ENCODE measurements at places on chromosomes 7 and 10.

DNA sequence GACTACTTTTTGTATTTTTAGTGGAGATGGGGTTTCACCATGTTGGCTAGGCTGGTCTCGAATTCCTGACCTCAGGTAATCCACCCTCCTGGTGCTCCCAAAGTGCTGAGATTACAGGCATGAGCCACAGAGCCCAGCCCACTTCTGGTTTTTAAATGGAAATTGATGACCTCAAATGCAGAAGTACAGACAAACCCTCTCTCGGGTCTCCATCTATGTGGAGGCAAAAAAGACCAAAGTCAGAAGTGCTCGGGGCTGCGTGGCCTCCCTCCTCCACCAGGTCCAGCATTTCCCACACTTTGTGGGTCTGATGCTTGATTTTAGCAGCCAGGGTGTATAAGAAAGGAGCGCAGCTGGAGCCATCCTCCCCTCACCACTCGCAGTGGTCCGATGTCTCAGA, 187.3 kb upstream of the AUTS2 start:
- DNase-seq: no peak

GRCh38 chr7:134514663-134515062, 12.7 kb upstream of the AKR1B10 start:
- peak; percentile 61 for DNase-seq

DNA sequence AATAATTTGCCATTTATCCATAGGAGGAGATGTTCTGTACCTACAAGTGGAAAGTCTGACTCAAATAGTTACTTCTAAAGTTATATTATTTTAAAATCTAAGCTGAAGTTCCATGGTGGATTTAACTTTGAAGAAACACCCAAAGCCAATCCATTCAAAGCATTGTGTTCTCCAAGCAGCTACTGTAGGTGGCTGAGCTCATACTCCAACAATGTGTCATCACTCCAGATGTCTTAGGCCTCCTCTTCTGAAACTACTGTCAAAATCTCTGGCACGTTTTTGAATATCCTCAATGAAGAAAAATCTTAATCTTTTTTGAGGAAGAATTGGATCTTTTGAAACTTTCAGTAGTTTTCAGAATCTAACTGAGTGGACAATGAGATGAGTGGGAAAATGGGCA, 169.1 kb downstream of the PTEN start:
- no peak for DNase-seq

DNA sequence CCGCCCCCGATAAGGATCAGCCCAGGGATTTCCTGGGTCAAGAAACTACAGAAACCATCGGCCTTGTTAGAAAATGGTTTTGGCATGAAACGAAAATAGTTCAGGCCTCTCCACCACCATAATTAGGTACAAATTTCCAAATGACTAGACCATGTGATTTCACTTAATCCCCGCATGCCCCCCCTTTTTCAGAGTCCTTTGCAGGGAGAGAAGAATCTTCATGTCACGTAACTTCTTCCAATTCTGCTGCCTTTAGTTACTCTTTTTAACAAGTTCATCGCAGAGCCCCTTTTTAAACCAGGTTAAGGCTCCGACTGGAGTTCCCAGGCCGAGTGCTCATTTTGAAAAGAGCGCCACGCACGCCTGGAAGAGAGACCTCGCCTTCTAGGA, 3.4 kb downstream of the PDGFA start:
- no peak for DNase-seq

GRCh38 chr7:122520971-122521555, 177.9 kb downstream of the RNF133 start:
- no peak for DNase-seq

DNA sequence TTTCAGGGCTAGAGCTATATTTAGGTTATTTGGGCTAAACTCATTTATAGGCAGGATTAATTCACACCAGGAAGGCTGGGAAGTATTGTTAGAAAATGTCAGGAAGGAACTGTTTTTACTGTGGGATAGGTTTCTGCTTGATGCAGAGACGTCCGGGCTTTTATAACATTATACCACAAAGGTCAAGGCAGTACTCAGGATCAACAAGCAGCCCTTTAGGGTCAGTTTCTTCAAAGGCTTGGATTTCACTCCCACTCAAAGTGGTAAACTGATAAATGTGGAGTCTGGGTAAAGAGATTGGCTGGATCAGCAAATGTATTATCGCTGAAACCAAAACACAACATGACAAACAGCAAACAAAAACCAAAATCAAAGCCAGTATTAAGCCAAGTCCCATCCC, 127.2 kb downstream of the ARL5B start:
- DNase-seq: no peak

DNA sequence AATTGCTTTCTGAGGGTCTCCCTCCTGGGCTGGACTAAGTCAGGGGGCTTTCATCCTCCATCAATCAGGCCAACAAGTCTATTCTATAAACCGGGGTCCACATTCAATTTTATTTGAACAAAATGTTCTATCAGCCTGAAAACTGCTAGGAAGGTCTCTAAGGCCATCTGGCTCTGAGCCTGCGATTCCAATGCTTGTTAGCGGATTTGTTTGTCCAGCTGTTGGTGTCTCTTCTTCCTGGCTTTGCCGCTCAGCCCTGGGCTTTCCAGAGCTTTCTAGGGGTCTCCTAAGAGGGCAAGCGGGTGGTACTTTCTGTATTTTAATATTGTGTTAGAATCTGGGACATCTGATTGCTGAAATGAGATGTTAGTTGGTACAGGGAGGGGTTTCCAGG, 136.7 kb downstream of the VIPR2 start:
- no peak for DNase-seq

DNA sequence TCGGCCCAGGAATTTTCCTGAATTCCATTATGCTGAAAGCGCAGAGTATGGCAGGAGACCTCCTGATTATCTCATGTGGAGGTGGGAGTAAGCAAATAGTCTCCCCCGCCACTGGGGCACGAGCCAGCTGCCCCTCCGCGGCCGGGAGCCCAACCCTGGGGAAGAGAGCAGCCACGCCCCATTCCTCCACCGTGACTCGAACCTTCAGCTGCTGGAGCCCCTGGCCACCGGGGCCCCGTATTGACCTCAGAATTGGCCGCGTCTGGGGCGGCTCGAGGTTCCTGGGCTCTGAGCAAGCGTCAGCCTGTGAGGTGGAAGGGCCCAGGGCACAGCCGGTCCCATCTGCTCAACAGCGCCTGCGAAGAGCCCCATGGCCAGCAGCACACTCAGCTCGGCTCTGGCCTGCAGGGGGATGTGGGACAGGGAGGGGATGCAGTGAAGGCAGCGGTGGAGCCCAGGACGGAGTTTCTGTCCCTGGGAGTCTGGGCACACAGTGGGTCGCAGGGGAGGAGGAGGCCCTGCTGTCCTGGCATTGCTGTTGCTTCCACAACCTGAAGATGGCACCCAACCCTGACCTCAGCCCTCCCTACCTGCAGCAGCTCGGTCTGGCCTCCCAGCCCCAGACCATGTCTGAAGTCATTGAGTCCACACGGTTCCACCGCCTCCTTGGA, 97.8 kb downstream of the CHST15 start:
- DNase-seq: peak; percentile 45

GRCh38 chr7:106613848-106614560, 47.0 kb downstream of the CCDC71L start:
- no peak for DNase-seq

GRCh38 chr10:44811072-44811471, 100.1 kb upstream of the TMEM72 start:
- no peak for DNase-seq

DNA sequence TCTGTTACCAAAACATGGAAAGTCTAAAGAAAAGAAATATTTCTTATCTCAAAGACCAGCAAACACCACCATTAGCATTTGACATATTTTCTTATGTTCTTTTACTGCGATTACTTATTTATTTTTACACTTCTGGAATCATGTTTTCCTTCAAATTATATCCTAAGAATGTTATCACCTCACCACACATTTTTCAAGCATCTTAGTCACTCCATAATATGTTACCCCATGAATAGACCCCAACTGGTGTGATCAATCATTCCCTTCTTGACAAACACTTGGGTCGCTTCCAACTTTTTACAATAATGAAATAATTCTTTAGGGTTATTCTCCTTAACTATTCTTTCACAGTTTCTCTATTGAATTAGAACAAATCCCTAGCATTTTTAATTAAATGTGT, 67.4 kb downstream of the AMPH start:
- no peak for DNase-seq

- DNase-seq: peak; percentile 76
Observed at GRCh38 chr10:123583639-123584418, 82.3 kb upstream of the GPR26 start.

DNA sequence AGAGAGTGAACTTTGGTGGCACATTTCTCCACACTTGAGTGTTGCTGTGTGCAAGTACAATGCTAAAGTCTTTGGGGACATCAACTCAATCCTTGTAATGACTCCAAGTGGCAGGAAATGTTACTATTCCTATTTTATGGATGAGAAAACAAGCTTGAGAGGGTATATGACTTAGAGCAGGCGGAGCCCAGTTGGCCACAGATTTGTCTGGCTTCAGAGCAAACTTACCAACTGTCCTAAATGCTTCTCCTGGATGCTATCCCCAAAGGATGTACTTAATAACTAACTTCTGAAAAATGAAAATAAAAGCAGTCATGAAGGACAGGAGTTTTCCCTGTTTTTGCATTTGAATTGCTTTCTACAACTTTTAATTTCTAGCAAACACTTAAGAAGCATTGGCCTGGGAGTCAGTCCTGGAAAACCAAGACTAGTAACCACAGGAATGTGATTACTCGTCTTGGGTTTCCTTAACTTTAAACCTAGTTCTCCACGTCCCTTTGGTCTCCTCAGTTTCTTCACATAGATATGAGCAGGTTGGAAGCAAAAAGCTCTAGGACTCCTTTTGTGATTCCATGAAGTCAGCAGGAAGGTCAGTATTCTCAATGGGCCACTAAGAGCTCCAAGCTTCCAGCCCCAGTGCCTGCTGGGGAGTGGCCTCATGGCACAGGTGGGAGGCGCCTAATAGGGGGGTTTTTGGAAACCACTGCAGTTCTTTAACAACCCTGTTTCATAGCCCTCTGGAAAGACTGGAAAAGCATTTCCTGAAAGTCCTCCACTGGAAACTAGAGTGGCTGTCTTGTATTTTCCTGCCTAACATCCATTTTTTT, 140.8 kb downstream of the GLCCI1 start:
- no peak for DNase-seq

Data from NCI-H526 treated with DMSO at 0.1 percent for 48 hours (cell line).